ENCODE measurements at places on chromosomes 5 and 9.
A peak's percentile ranks its signal among the peaks of the same experiment; 100 is the strongest.

- DNase-seq = no peak
Measured at GRCh38 chr9:86765746-86766430, 181.4 kb downstream of the GAS1 start.

- no peak for DNase-seq
Measured at GRCh38 chr5:172648755-172649154, 7.7 kb downstream of the NEURL1B start.

DNA sequence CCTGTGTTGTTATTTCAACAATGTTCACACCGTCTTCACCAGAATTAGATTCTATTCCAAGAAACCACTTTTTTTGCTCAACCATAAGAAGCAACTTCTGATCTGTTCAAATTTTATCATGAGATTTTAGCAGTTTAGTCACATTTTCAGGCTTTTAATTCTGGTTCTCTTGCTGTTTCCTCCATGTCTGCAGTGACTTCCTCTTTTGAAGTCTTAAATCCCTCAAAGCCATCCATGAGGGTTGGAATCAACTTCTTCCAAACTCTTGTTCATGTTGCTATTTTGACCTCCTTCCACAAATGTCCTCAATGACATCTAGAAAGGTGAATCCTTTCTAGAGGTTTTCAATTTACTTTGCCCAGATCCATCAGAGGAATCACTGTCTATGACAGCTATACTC is 25.7 kb upstream of the ENTREP1 start:
- DNase-seq = no peak

- no peak for DNase-seq
Measured at GRCh38 chr5:109674596-109674995, 15.1 kb upstream of the MAN2A1 start.

DNA sequence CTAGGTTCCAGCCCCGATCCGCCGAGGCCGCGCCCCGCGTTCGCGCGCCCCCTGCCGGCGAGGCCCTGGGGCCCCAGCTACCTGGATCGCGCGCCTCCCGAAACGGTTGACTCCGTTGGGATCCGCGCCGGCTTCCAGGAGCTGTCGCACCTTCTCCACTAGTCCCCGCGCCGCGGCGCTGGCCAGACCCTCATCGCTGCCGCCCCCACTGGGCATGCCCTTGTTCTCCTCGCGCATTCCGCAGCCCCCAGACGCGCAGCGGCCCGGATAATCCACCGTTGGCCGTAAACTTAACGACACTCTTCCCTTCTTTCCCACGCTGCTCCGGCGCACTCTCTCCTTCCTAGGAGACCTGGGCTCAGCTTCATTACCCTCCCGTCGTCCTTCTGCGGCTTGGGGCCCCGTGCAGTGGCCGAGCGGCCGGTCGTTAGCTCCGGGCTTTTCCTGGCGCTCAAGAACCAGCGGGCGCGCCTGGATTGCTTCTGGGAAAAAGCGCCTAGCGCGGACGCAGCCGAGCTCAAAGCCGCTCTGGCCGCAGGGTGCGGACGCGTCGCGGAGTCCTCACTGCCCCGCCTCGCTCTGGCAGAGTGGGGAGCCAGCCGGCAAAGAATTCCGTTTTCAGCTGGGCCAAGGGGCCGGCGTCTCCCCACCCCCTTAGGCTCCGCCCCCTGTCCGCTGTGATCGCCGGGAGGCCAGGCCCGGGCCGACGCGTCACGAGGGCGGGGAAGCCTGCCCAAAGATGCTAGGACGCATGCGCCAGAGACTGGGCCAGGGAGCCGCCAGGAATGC is at the start of gene CDKN2B:
Gene CDKN2B (minus strand): TSS at position 589 of the 789 bp plus-strand sequence. CDS start 352 bp downstream, at position 237.
- DNase-seq = peak; percentile 96

DNA sequence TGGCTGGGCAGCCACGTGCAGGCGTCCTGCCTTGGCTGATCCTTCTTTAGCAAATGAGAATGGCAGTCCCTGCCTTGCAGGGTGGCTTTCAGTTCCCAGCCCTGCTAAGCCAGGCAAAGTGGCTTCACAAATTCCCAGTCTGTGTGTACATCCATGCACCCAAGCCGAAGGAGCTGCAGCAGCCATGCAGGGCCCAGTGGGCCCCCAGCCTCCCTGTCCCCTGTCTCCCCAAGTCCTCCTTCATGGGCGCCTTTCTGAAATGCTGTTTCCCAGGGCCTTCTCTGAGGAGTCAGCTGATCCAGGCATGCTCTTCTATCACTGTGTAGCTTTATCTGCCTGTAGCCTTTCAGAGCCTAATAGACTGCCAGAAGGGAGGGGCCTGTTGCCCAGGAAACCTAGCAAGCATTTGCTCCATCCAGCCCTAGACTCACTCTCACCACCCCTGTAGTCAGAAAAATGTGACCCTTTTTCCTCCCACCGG is 47.4 kb upstream of the SHC3 start:
- DNase-seq = peak; percentile 16

GRCh38 chr5:142474431-142475094 is 149.7 kb upstream of the SPRY4 start:
- no peak for DNase-seq

- DNase-seq = no peak
Measured at GRCh38 chr5:6995115-6995514, 281.9 kb downstream of the TENT4A start.

DNA sequence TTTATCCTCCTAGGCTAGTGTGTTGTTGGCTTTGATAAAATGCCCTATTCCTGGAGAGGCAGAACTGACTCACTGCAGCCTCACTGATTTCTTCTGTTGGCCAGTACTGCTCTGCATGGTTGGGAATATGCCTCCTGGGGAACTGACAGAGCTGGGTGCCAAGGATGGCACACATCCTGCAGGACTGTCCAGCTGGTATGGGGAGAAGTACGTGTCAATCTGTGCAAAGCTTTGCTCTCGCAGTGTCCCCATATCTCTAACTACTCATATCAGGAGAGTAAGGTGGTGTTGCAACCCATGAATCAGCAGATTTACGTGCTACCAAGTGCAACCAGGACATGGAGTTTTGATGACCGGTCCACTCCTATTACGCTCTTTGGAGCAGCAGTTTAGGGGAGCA is 74.7 kb downstream of the TEK start:
- no peak for DNase-seq

GRCh38 chr5:9654886-9655285 is 24.7 kb upstream of the TAS2R1 start:
- DNase-seq = no peak

GRCh38 chr5:65924366-65925043 is 1.9 kb upstream of the ERBIN start:
- peak; percentile 54 for DNase-seq

GRCh38 chr9:22922222-22922621 is 475.6 kb downstream of the DMRTA1 start:
- no peak for DNase-seq

GRCh38 chr9:109418827-109419226 is 79.3 kb downstream of the PTPN3 start:
- DNase-seq = no peak

DNA sequence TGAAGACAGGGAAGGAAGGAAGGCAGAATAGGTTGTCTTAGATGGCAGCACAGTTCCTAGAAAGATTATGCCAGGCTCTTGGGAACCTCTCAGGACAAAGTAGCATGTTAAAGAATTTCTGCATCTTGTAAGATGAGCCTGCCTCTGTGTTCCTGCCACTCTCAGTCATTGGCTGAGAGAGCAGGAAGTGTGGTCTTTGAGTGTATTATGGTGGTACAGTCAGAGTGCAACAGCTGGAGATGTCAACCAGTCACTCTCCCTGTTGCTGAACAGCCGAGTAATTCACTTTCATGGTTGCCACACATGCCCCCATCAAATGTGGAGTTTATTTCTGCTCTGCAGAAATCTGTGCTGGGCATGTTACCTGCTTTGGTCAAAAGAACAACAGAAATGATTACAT is 659.6 kb upstream of the RIOK2 start:
- DNase-seq = no peak

GRCh38 chr9:137580209-137580953 is 1.7 kb upstream of the DPH7 start:
- DNase-seq = no peak

DNA sequence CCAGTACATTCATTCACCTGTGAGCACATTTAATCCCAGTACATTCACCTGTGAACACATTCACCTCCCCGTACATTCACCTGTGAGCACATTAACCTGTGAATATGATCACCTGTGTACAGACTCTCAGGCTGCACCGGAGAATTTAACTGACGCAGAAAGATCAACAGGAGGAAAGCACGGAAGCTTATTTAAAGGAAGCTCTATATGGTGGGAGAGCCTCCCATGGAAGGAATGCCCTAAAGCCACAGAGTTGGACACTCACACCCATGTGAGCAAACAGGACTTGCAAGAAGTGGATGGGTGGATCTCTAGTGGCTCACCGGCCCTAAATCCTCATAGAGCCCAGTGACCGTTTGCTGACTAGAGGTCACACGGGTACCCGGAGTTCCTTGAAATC is 38.2 kb downstream of the TRIP13 start:
- no peak for DNase-seq

DNA sequence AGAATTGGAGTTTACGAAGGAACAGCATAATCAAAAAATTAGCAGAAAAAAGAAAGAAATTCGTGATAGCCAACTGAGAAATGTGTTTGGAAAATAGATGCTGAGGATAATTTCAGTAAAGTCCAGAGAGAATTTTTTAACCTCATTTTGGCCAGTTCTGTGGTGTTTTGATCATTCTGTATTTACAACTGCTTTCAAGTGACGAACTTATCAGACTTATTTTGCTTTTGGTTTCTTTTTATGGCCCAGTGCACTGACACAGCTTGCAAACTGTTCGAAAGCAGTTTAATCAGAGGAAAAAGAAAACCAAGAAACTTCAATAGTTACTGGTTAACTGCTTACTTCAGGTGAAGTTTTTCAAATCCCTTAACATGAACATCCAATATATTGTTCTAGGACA is 1.9 kb downstream of the SDHA start:
- no peak for DNase-seq

- DNase-seq = no peak
Measured at GRCh38 chr5:180079702-180080466, 8.3 kb upstream of the RNF130 start.

GRCh38 chr9:121942866-121943382 is 150.2 kb downstream of the TTLL11 start:
- DNase-seq = no peak

DNA sequence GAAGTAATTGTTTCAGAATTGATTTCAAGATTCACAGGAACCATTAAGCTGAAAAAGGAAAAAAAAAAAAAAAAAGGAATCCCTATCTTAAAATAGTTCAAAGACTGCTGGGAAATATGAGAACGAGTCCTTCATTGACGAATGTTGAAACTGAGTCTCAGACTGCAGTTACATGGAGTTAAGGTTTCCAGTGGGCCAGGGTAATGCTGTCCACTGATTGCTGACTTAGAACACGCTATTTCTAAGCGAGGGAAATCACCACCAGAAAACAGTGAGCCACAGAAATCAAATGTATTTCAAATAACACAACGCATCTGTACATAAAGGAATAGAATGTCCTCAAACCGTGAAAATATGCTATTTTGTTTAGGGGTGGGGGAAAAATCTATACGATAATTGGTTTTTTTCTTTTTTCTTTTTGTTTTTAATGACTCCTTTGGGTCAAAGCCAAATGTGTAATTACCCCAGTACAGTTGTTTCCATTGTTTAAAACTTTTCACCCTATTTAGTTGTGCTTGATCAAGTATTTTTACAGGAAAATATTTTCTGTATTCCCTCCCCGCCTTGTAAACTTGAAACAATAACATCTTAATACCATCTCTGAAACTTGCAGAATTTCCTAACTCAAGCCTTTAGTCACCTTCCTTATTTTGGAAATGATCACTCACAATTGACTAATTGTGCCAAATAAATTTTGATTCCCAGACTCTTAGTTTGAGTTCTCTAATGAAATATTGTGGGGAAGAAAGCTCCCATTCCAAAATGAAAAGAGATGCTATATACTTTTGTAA is 208.3 kb downstream of the MCTP1 start:
- no peak for DNase-seq

- DNase-seq = no peak
Measured at GRCh38 chr5:115637507-115637906, 11.7 kb upstream of the TMED7 start.

- peak; percentile 98 for DNase-seq
Measured at GRCh38 chr9:98317134-98317857, 61.8 kb upstream of the TBC1D2 start.

GRCh38 chr5:127586811-127587210 is 62.1 kb upstream of the CTXN3 start:
- no peak for DNase-seq

DNA sequence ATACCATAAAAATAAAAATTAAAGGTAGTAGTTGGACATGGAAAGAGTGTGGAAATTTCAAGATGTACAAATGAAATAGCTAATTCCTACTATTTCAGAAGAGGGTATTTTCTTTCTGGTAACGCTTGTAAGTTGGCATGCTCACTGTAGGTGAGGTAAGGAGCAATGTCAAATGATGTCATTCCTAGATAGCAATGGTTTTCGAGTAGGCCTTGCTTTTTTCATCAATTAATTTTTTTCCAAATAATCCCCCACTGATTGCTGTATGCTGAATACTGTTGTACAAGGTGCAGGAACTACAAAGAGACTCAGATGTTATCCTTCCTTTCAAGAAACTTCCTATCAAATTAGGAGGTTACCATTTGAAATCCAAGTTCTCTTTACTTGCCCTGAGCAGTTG is 928 bp upstream of the SELENOP start:
- no peak for DNase-seq

All from WERI-Rb-1 (cell line).